ENCODE measurements at places on chromosomes 2 and 18.
A peak's percentile ranks its signal among the peaks of the same experiment; 100 is the strongest.

- no peak for DNase-seq
Measured at GRCh38 chr2:43013821-43014345, 212.5 kb downstream of the ZFP36L2 start.

DNA sequence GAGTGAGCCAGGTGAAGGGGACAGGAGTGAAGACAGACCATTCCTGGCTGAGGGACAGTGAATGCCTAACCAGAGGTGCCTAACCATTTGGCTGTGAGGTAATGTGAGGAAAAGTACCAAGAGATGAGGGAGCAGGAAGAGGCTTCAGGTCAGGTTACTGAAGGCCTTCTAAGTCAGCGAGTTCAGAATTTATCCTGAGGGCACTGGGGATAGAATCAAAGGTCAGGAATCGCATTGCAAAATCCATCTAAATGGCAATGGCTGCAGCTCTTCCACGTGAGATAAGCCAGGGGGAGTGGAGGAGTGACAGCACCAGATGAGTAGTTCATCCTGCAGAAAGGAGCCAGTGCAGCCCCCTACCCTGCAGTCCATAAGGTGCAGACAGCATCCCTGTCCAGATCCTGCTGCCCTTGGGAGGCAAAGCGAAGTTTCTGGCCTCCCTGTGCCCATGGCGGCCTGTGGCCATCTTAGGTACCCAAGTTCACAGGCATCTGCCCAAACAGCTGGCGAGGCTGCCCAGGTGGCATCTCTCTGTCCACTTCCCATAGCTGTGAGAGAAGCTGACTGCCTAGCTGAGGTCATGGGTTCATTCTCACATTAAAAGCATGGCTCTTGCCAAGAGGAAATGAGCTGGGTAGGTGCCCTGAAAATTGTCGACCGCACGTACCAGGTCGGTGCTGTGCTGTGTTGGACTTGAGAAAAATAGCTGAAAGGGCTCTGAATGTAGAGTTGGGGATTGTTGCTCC, 49.5 kb downstream of the CYP27C1 start:
- DNase-seq = no peak

DNA sequence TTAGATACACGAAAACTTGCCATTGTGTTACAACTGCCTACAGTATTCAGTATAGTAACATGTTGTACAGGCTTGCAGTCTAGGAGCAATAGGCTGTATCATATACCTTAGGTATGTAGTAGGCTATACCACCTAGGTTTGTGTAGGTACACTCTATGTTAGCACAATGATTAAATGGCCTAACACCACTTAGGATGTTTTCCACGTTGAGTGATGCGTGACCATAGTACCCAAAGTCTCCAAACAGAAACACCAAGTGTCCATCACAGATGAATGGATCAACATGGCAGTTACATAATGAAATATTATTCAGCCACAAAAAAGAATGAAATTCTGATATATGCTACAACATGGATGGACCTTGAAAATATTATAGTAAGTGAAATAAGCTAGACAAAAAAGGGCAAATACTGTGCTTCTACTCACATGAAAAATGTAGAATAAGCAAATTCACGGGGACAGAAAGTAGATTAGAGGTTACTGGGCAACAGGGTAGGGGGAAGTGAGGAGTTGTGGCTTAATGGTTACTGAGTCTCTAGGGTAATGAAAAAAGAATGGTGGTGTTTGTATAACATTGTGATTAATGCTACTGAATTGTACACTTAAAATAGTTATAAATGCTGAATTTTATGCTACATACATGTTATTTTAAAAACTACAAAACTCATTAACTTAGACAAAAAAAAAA, 62.6 kb downstream of the TMEM131 start:
- DNase-seq = no peak

DNA sequence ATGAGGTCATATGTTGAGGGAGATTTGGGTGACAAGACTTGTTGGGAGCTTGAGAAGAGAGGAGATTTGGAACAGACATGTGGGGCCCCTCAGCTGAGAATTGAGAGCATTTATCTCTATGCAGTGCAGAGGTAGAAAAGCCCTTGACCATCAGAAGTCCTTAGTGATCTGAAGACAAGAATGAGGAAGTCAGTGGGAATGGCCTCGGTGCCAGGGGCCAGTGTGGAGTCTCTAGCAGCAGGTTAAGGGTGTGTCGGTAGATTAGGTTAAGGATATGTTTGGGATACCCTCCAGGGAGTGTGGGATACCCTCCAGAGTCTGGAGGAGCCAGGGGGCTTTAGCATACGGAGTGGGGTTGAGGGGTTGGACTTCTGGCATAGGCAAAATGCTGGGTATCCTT, 41.6 kb downstream of the FBXO48 start:
- no peak for DNase-seq

DNA sequence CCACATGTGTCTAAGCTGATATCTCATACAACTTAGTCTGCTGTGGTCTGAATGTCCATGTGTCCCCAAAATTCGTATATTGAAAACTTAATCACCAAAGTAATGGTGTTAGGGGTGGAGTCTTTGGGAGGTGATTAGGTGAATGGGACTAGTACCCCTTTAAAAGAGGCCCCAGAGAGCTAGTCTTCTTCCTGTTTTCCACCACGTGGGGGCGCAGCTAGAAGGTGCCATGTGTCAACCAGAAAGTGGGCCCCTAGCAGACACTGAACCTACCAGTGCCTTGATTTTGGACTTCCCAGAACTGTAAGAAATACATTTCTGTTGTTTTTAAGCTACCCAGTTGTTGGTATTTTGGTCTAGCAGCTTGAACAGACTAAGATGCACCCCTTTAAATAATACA, 86.6 kb downstream of the ASB1 start:
- DNase-seq = peak; percentile 43

GRCh38 chr2:235201756-235202155, 249.9 kb downstream of the SH3BP4 start:
- no peak for DNase-seq

GRCh38 chr18:70366670-70367069, 77.8 kb downstream of the SOCS6 start:
- no peak for DNase-seq

GRCh38 chr18:463827-464541, 36.5 kb downstream of the COLEC12 start:
- peak; percentile 52 for DNase-seq

- no peak for DNase-seq
Measured at GRCh38 chr2:138602166-138602460, 100.5 kb downstream of the SPOPL start.

DNA sequence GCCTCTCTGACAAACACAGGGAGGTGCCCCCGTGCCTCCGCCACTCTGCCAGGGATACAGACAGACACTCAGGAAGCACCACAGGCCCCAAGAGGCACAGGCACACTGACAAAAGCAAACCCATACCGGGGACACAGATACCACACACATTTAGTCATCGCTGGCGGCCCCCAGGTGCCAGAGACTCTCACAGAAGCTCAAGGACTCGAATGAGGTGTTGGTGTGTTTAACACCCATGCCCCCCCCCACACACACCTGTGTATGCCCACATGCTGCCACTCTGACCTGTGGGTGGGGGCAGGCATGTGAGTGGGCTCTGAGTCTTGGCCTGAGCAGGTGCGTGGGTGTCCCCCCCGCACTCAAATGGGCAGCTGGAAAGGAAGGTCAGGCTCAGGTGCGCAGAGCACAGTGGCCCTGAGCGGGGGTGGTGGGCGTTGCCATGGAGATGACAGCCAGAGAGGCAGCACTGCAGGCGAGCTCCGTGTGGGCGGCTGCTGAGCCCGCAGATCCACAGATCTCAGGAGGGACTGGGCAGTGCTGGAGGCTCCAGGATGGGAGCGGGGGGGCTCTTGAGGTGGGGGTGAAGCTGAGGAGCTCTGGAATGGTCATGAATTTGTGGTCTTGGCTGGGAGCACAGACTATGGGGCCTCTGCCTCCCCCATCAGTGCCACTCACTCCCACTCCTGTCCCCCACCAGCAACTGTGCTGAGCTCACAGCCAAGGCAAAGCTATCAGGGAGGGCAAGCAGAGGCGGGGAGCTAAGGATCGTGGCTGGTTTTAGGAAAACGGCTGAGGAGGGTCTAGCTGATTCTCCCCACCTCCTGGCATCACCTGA, 73.9 kb upstream of the TAF1B start:
- no peak for DNase-seq

- no peak for DNase-seq
Measured at GRCh38 chr18:64233851-64234250, 85.0 kb upstream of the LINC00305 start.

DNA sequence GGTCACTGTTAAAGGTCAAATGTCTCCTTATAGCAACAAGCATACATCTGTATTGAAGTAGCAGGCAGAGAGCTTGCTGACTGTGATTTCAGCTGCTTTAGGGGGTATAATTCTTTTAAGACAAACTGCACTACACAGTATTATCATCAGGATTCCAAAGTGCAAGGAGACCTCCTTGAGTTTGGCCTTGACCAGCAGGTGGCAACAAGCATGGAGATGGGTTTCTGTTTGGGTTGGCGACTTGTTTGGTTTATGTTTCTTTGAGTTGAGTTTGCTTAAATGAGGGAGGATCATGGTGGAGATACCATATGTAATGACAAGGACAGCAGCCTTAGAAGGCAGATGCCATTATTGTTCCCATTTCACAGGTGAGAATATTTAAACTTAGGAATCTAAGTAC, 681.0 kb upstream of the ID2 start:
- no peak for DNase-seq

DNA sequence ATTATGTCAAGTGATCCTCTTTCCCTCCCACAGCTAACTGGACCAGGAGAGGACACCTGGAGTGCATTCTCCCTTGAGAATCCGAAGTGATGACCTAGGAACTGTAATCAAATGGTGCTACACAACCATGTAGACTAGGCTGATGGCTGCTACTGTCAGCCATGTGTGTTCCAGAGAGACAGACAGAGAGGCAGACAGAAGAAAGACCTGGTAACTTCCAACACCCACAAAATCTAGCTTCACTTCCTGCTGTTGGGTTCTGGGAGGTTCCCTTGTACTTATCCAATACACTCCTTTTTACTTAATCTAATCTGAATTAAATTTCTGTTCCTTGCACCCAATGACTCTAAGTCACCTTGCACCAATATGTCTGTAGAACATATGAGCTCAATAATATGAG, 72.3 kb downstream of the AAK1 start:
- no peak for DNase-seq

DNA sequence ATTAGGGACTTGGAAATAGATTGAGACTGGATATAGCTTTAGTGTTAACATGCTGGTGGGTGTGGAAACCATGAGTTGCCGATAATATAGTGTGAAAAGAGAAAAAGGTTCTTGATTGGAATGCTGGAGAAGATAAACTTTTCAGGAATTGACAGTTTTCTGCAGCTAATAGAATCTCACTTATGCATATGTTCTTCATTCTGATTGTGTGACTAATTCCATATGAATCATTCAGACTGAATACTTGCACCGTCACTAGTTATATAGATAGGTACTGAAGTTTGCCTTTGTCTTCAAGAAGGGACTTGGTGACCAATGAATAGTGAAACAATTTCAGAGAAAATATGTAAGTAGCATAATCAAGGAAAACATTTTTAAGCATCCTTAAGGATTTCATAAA, 225.7 kb upstream of the FOSL2 start:
- DNase-seq = peak; percentile 48

- no peak for DNase-seq
Measured at GRCh38 chr2:64291181-64291580, 147.0 kb upstream of the PELI1 start.

DNA sequence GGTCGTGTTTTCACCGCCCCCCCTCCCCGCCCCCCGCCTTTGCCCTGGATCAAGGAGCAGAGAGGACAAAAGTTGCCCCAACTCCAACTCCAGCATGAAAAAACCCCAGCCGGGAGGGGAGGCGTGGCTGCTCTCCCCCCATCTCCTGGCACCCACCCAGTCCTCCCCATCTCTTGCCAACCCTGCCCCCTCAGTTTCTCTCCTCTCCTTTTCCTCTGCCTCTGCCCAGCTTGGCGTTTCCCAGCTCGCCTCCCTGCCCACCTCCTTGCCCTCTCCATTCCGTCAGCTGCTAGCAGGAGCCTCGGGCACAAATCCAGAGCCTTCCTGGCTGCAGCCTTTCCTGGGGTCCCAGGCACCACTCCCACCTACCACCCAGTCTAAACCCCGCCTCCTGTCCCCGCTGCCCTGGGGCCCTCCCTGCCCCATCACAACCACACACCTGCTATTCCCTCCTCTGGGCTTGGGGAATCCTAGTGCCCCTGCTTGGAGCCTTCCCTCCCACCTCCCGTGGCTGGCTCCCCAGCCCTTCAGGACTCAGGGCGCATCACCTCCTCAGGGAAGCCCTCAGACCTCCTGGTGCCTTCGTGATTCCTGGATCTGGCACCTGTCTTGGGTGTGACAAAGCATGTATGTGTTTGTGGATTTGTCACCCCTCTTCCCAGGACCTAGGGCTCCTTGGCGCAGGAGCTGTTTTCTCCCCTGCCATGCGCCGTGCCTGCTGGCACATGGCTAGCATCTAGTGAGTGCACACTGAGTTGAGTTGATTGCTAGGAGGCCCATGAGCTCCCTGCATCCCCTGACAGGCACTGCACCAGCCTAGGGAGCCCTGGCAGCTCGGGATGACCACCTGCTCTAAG, 209.1 kb downstream of the TFCP2L1 start:
- no peak for DNase-seq

DNA sequence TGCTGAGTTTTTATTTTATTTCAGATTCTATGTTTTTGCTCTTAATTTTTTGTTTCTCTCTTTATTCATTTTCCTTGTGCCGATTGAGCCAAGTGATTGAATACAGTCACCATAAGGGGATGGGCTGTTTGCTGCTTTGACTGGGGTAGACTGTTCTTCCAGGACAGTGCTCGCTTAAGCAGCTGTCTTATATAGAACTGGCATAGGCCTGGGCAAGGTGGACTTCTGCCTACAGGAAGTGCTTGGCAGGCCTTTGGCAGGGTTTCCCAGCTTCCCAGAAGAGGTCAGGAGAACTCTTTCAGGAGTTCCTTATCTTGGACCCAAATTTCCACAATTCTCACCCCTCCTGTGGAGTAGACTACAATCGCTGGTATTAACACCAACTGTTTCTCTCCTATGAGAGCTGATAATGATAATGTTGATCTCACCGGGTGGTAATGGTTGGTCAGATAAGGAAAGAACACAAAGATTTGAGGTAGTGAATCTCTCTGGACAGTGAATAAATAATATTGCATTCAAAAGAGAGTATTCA, 207.5 kb upstream of the ST6GAL2 start:
- no peak for DNase-seq

All from kidney capillary endothelial cell (primary cell).